ENCODE measurements at places on chromosomes 1 and 21.

DNA sequence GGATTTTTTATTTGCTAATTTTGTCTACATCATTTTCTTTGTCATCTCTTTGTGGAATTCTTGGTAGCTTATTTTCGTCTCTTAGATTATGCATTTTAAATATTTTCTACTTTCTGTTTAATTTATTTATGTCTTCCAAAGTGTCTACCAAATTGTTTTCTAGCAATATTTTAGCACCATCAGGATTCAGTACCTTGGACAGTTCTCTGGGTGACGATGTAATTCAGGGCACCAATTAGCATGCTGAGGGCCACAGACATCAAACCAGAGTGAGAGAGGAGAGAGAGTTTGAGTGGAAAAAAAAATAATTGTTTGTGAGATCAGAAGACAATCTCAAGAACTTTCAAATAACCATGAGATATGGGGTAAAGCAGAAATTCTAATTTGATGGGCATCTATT lies 169.8 kb upstream of the CXADR start:
- no peak for DNase-seq

GRCh38 chr1:19974822-19975416 lies 4.5 kb downstream of the PLA2G2A start:
- DNase-seq = peak; percentile 33

DNA sequence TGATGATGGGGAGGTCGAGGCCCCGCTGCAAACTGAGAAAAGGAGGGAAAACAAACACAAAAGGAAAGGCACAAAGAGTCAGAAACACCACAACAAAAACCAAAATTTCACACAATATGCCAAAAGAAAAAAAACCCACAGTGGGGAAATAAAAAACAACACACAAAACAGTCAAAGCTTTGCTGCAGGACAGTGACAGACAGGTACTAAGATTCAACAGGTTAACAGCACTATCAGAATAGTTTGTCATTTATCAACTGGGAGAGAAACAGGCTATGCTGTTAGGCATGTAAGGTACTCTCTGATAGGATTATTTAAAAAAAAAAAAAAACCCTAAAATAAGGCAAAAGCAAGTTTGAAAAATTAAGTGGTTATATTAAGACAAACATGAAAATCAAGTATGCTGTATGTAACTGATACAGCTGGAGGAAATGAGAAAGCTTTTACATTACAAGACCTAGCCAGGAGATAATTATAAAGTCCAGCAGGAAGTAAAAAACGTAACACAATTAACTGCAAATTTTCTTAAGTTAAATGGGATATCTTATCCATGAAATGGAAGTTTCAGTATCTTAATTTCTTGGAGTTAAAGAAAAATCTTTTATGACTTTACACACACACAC lies 179.0 kb downstream of the EIF4G3 start:
- no peak for DNase-seq

DNA sequence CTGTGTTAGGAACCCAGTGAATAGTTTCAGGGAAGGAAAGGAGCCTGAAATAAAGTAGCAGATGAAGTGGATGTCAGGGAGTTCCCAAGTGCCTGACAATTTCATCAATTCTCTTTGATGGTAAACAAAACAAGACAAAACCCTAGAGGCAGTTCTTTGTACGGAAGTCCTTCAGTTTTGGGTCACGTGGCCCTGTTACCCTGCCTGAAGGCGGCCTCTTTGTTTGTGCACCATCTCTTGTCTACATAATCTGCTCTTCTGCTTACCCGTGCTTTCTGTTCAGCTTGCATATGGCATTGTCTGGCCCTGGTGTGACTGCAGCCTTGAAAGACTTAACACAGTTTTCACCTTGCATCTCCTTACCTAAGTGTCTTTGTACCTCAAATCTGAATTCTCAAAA lies 166.7 kb upstream of the DUSP10 start:
- DNase-seq = no peak

DNA sequence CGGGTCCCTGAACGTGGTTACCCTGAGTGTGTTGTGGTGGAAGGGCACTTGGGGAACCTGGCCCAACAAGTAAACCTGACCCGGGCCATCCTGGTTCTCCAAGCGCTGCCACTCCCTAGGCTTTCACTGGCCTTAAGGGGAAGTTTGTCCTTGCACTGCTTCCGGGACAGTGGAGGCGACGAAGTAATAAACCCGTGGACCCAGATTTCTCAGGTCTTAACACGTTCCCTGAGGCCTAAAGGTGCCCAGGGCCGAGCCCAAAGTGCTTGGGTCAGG lies 261 bp upstream of the CCDC24 start:
- DNase-seq = no peak

DNA sequence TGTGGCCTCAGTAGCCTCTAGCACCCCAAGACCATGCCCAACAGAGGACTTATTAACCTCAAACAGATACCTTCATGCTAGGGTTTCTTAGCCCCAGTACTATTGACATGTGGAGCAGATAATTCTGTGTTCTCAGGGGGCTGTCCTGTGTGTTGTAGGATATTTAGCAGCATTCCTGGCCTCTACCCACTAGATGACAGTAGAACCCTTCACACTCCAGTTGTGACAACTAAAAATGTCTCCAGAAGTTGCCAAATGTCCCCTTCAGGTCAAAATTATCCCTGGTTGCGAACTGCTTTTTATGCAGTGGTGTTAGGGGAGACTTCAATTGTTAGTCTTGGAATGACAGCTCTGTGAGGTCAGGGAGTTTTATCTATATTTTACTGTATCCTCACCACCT lies 8.1 kb downstream of the KAZN start:
- no peak for DNase-seq

DNA sequence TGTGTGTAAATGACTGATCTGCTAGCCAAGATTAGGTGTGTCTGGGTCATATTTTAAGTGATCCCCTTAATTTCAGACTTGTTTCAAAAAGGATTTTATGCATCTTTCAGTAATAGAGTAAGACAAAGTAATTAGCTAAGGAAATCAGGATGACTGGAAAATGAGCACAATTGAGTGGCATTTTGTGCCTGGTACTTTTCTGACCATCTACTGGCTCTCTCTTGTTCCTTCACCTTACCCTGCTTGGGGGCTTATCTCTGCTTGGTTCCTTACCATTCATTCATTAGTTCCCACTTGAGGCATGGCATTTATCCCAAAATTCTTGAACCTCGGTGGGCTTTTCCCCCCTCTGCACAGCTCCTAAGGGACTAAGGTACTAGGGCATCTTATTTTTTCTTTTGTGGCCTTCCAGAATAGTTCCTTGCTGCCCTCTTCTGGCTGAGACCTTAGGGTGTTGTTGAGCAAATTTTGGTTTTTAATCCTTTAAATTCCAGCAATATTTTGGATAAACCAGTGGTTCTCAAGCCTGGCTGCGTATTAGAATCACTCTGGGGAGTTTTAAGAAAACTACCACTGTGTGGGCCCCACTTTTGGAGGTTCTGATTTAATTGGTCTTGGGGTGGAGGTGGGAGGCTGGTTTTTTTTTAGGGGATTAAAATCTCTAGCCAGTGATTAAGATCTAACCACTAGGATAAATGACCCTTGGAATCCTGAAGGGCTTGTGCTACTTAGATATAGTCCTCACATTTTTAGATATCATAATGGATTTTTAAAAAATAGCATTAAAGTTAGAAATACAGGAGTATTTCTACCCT lies 50.8 kb downstream of the HS2ST1 start:
- DNase-seq = peak; percentile 17

- DNase-seq = no peak
Measured at GRCh38 chr1:27544834-27545233, 54.9 kb upstream of the WASF2 start.

DNA sequence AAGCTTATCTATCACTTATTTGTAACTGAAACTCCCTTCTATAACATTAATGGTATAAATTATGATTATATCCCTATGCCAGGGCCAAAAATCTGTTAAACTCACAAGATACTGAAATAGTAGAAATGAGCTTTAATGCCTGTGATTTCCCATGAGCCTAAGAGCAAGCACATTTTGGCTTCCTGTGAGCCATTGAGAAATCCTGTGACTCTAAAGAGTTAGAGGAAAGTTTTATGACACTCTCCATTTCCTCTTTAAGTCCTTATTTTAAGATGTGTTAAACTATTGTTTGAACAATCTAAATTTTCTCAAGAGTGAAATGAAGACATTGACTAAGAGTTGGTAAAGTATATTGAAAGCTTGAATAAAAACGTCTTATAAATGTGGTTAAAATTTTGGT lies 45.6 kb downstream of the SUCO start:
- no peak for DNase-seq

GRCh38 chr1:206873603-206874188 lies 8.3 kb downstream of the IL20 start:
- no peak for DNase-seq

DNA sequence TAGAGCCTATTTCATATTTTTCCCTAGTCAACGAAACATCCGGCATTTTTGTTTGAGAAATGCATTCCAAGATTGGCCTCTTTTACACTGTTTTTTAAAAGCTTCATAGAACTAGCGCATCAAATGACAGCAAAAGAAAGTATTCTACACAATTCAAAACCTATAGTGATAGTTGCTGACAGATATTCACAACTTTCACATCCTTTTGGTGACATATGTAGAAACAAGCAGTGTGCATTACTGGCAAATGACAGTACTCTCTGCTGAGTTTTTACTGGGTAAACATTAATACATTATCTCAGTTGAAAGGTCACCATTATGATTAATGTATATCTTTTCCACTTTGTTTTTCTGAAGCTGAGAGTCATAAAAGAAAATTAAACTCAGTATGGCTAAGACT lies 135.4 kb upstream of the RGS18 start:
- DNase-seq = no peak

DNA sequence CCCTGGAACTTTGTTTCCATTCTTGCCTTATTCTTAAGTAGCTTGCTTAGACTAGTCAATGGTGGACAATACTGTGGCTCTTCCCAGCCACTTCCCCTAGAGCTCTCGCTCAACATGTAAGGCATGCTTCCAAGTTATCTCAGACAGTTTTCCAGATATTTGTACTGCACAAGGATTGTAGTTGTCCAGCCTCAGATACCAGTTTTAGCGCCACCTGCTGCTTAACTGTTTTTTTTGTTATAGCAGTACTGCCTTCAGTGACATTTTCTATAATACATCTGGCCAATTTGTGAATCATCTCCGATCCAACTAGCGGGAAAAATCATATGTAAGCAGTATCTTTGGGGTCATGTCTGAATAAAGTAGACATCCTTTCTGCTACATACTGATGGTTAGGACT lies 346.7 kb upstream of the ADGRL4 start:
- DNase-seq = peak; percentile 41

GRCh38 chr21:32393677-32394001 lies 827 bp upstream of the URB1 start:
- DNase-seq = no peak

GRCh38 chr1:28147264-28148094 lies 29.0 kb downstream of the PTAFR start:
- no peak for DNase-seq

- DNase-seq = no peak
Measured at GRCh38 chr1:169122976-169123375, 16.5 kb downstream of the ATP1B1 start.

DNA sequence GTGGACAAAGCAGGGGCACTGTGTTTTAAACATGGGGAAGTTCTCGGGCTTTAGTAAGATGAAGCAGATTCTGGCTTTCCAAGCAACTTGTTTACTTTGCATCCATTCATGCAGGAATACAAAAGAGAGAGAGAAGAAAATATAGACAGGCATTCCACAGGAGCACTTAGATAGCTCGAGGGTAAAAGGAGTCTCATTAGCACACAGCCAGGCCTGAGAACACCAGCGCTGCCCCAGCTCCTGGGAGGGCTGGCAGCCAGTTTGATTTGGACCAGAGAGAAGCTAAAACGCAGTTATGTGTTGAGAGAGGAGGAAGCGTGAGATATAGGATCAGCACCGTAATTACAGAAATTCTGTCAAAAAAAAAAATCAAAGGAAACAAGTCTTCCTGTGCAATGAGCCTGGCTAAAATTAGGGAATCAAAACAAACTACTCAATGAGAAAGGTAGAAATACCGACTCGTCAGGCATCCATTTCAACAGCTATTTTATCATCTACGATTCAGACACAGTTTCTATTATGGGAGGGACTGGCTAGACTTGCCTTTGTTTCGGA lies 68.2 kb downstream of the CLSTN1 start:
- no peak for DNase-seq

DNA sequence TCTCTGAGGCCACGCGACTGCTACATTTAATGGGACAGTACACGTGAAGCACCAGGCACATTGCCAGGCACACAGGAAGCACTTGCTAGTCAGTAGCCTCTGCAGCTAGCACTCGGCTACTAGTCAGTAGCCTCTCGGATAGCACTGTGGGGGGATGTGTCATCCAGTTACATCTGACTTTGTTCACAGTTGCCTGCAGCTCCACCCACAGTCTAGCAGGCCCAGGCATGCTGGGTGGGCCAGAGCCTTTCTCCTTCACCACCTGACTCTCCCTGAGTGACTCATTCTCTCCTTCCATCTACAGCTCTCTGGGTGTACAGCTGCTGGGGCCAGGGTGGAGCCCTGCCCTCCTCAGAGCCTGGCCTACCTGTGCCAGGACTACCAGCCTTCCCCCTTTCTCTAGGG lies 51.5 kb downstream of the PTPRF start:
- peak; percentile 76 for DNase-seq

GRCh38 chr1:1788136-1788535 lies 9.9 kb upstream of the NADK start:
- DNase-seq = no peak

- DNase-seq = no peak
Measured at GRCh38 chr21:25756190-25756932, 21.6 kb downstream of the GABPA start.

GRCh38 chr1:151059109-151060006 lies at the start of gene CDC42SE1:
Gene CDC42SE1 (minus strand): TSS chr1:151059622. CDS start chr1:151055730, 3,892 bp downstream.
- peak; percentile 56 for DNase-seq
